Stimulated activated CD8-positive, alpha-beta memory T cell treated with anti-CD3 and anti-CD28 coated beads, Interleukin-15, amount 100 ng/mL, for 48 hours (primary cell): ENCODE measurements at places on chromosomes 4 and X.

- no peak for DNase-seq
These were observed 5.8 kb downstream of the KDM6A start for GRCh38 chrX:44878780-44879179.

DNA sequence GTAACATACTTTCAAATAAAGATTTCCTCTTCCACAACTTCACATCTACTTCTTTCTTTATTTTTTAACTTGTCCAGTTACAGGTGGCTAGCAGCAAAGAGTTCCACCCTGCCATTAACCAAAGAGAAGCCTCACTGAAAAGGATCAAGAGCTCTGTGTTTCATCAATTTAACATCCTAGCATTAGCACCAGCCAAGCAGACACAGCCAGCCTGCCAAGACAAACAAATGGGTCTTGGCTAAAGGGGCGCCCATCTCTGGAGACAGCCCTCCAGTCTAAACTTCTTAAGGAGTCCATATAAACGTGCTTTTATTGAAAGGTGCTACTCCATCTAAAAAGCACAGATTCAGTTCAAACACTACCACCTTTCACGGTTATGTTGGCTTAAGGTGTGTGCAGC is 105.3 kb downstream of the ADAMTS3 start:
- DNase-seq, result no peak

GRCh38 chr4:114423582-114423981 is 175.0 kb upstream of the UGT8 start:
- no peak for DNase-seq

DNA sequence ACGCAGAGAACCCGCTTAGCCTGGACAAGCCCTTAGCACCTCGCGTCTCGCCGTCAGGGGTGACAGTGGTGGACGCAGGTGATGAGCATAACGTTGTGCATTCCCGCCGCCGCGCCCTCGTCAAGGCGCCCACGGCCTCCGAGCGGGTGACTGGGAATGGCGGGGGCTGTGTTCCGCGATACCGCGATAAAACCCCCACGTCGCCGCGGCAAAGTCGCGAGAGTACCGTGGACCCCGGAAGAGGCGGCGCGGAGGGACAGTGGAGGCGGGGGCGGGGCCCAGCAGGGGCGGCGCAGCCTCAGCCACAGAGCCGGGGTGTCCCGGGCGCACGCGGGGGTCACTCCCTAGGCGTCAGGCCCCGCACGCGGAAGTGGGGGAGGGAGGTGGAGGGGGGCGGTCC is 53.8 kb downstream of the ZFYVE28 start:
- peak; percentile 50 for DNase-seq

GRCh38 chrX:136268051-136269048 is 17.1 kb upstream of the MAP7D3 start:
- peak; percentile 4 for DNase-seq

DNA sequence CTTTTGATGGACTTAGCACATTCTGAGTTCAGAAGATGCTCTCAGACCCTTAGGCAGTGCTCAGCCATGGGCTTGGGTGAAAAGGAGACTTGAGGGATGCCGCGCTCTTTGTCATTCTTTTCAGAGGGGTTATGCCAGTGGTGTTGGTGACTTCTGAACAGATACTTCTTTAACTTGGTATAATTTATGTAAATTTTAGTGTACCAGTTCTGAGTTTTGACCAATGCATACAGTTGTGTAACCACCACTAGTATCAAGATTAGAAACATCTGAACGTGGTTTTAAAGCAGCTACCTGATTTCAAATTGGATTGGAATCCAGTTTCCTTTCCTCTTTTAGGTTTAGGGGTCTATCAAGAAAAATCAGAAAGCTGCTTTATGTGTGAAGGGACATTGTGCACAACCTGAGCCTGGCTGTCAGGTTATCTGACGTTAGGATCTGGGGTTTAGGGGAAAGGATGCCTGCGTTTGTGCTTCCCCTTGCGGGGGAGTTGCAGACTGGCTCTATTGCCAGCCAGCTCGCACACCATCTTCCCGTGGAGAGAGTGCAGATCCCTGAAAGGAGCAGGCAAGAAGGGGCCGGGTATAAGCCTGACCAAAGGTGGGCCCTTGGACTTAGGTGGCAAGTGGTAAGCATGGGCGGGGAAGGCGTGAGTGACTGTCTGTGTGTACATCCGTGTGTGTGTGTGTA is 19.0 kb downstream of the SMS start:
- DNase-seq, result no peak

GRCh38 chrX:21926527-21927278 is 13.8 kb upstream of the SMS start:
- no peak for DNase-seq

- DNase-seq, result no peak
These were observed 45.2 kb downstream of the MAGEB17 start for GRCh38 chrX:16212436-16212835.

DNA sequence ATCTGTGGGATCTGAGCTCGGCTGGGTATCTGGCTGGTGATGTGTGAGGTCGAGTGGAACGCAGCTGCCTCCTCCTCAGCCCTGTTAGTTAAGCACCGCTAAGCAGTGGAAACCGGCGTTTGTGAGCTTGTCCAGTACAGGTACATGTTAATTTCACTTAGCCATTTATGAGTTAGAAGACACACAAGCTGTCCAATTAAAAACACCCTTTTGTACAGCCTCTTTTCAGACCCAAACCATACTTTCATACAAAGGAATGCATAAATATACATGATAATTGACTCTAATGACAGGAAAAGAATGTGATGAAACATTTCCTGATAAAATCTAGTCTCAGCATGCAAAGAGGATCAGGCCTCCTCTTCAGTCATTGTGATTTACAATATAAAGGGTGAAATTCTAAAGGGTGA is 163.6 kb upstream of the FAT1 start:
- DNase-seq, result no peak

DNA sequence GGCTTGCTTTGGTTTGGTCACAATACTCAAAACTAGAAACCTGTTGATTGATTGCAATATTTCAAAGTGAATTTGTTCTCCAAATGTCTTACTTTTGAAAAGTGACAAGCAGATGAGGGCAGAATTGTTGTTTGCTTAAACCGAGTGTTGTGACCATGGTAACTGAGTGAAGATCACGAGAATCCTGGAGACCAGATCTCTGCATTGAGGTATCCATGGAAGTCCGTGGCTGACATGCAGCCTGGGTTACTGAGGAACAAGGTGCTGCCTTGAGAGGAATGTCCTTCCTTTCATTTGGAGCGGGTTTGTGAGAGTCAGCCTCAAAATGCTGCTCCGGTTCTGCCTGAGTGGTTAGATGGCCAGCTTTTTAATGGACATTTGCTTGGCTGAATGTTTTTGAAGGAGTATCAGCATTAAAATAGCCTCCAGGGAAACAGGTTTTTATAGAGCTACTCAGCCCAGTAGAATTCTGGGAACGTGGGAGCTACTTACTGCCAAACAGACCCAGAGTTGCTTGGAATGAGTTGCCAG is 31.3 kb downstream of the NYX start:
- no peak for DNase-seq

DNA sequence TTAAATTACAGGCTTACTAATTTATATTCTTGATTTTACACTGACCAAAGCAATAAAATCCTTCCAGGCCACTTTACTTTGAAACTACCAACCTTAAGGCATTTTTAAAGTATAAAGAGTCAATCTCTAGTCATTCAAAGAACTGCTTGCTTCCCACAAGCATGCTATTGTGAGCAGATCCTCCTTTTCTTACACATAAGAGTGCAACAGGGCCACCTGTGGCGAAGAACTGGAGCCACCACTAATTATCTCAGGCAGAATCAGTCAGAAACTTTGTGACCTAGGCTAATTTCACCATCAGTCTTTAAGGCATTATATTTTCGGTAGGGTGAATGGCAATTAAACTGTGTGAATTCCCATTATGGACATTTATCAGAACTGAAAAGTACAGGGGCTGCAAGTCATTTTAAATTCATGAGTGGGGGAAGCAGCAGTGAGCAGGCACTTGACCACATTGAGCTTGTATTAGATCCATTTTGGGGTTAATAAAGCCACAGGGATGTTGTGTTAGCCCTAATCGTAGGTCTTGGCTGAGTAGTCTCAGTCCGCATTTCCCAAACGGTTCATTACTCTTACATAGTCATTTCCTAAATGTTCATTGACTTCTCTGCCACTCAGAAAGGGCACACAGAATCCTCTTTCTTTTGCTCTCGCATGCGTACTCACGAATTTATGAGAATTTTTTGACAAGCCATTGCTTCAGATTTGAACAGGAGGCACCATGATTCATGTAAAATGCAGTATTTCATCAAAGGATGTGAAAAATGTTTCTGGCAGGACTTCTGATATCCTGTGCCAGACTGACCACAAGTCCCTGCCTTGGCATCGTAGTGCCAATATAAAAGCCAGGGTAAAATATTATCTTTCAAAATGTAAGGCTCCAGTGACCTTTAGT is 39.8 kb downstream of the NPY2R start:
- DNase-seq, result no peak

DNA sequence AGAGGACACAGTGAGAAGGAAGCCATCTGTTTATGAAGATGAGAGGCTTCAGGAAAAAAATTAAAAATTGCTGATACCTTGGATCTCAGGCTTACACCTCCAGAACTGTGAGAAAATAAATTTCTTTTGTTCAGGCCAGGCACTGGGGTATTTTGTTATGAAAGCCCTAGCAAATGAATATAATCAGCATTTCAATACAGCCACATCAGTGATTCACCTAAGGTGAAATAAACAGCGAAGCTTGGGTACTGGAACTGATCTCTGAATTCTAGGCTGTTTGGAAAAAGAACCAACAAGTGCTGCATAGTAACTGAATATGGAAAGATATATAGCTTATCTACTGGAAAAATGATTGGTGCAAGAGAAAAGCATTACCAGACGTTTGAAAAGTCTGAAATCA is 88.5 kb downstream of the PDS5A start:
- DNase-seq, result no peak

GRCh38 chr4:6380746-6381410 is 91.5 kb downstream of the PPP2R2C start:
- DNase-seq, result no peak

DNA sequence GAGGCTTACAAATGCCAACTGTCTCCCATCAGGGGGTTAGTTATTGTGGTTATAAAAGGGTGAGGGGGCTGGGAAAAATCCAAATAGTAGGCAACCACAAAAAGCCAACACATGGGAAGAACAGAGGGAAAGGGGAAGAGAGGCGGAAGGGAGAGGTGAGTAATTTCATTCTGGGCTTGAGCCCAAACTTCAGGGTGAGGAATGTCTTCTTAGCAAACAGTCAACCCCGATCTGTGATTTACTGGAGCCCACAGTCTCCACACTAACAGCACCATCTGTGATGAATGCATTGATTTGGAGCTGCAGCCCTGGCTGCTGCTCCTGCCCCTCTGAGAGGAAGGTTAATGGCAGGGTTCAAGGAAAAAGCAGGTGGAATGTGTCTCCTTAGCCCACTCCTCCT is 162.2 kb upstream of the GPR101 start:
- DNase-seq, result no peak

- DNase-seq, result peak; percentile 19
These were observed 662 bp downstream of the SLAIN2 start for GRCh38 chr4:48341776-48342605.

DNA sequence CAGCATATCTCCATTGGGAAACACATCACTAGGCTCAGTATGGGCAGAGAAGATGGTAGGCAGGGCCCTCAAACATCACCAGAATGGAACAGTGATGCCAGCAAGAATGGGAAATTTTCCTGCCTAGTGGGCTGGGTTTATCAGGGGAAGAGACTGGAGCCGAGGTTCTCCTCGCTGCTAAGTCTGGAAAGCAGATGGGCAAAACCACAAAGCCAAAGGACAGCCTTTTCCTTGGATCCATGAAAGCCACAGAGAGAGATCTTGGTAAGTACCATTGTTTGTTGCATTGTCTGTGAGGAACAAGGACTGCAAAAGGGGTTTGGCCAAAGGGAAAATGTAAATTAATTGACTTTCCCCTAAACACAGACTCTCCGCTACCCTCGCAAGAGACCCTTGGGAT is 80.1 kb downstream of the ATG4A start:
- no peak for DNase-seq

- DNase-seq, result no peak
These were observed 60.7 kb upstream of the KDR start for GRCh38 chr4:55186123-55186522.

GRCh38 chr4:16026160-16026761 is 57.6 kb downstream of the PROM1 start:
- no peak for DNase-seq

DNA sequence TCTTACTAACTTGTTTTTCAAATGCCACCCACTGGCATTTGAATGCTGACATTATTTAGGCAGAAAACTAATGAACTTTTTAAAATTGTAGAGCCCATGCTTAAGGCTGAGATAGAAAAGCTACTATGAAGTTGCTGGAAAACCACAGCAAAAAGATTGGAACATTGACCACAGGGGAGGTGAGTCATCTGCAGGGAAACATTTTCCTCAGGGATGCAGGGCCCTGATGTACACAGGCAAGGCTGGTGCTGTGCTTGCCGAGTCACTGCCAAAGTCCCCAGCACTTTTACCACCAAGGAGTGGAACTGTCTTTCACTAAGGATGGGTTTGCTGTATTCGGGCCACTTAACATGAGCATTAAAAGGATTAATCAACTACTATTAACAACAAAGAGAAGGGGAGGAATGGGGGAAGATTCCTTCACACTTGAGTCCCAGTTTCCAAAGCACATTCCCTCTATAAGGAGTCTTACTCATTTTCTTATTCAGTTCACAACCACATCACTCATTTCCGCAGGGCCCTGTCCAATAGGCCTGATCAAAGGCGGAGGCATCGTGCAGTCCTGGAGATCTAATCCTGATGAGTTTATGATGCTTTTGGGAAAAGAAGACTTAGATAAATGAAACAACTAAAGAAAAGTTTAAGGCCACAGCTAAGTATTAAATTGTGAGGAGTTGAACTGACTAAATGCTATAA is 202.9 kb upstream of the NPY2R start:
- no peak for DNase-seq

DNA sequence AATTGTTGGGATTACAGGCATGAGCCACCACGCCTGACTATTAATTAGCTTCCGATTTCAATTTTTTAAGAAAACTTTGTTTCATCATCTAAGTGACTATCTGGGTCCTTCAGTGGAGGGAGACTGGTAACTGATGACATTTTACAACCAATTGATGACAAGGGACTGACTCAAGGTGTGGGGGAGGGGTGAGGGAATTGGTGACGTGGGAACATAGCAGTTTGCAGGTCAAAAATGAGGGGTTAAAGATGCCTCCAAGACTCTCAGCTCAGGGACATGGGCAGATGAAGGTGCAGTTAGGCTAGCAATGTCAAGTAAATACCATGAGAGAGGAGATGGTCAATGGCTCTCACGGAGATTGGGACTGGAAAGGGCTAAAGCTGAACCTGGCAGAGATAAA is 5.7 kb upstream of the FAM9C start:
- no peak for DNase-seq

- DNase-seq, result no peak
These were observed 25.2 kb upstream of the AP1AR start for GRCh38 chr4:112206431-112206830.

DNA sequence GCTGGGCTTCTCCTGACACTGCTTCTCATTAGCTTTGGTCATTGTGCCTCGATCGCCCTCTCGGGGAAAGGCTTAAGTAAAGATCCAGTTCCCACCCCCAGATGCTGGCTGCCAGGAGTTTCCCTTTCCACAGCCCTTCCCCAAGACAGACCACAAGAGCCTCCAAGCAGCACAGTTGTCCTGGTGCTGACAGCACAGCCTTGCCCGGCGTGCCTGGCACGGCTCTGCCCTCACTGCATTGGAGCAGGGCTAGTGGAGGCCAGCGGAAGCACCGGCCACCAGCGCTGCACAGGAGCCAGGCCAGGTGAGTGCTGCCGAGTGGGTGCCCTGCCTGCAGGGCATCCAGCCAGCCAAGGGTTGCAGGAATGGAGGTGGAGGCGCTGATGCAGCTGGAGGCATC is 9.7 kb upstream of the MSANTD1 start:
- no peak for DNase-seq

GRCh38 chr4:113064244-113064643 is 14.8 kb downstream of the ANK2 start:
- DNase-seq, result no peak
